Dermis microvascular lymphatic vessel endothelial cell (primary cell): ENCODE measurements at places on chromosomes 2 and 18. TPM values are rescaled to one million over a fixed set of nuclear protein-coding genes. Genes with fewer than 3 reads are reported as not detected.

The UGT1A5 gene
- total RNA-seq: not detected in 2 replicates

The TTN gene
- total RNA-seq: 0.76 and 1.7 TPM in 2 replicates

The PDE1A gene
- 6.0 and 10.5 TPM in 2 replicates for total RNA-seq

The FSHR gene
- not detected in 2 replicates for total RNA-seq

The CD8B2 gene
- total RNA-seq: not detected in 2 replicates

The SERPINB12 gene
- not detected in 2 replicates for total RNA-seq

The POMC gene
- total RNA-seq: 0.13 and 0.63 TPM in 2 replicates

The TACR1 gene
- total RNA-seq: not detected in 2 replicates

The AOX1 gene
- total RNA-seq: 0.76 and 5.4 TPM in 2 replicates

The NGEF gene
- total RNA-seq: 0.39 TPM in 1 of 2 replicates, not detected in the other

The LDLRAD4 gene
- 6.7 and 20.9 TPM in 2 replicates for total RNA-seq

GRCh38 chr18:56789004-56789888, 138.1 kb downstream of the WDR7 start:
- peak; percentile 70 for DNase-seq

- DNase-seq: no peak
Measured at GRCh38 chr18:47203626-47204464, 27.7 kb upstream of the IER3IP1 start.

- DNase-seq: no peak
Measured at GRCh38 chr2:30165617-30166016, 18.8 kb downstream of the YPEL5 start.

DNA sequence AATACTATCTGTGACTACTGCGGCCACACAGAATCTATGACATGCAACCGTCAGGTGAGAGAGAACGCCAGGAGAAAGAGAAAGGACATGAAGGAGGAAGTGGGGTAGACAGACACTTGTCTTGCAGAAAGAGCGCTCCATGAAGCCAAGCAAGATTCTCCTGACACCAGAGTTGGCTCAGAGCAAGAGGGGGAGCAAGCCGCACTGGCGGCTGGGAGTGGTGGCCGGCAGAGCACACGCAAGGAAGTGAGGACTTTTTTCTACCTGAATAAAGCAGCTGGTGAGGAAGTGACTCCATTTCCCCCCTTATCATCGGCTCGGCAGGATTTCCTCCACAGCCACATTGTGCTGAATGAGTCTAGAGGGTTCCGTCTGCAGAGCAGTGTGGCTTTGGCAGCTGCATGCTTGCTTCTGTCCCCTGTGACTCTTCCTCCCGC, 181.6 kb downstream of the BCL2 start:
- peak; percentile 81 for DNase-seq

- no peak for DNase-seq
Measured at GRCh38 chr2:194314042-194314441, 1343.0 kb upstream of the SLC39A10 start.

DNA sequence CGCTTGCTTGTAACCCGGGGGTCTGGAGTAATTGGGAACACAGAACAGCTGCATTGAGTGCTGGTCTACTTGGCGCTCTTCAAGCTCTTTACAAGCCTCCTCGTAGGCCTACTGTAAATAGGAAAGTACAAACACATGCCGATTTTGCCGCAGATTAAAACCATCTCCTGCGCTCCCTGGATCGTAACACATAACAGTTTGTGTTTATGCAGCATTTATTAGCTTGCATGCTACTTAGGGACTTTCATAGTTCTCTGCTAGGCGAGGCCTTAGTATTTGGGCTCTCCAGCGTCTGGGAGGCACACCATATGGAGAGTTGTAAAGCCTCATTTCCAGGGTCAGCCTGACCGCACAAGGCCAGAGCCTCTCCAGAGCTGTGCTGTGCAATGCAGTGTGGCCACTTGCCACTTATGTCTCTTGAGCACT, 84.0 kb upstream of the HAAO start:
- no peak for DNase-seq

DNA sequence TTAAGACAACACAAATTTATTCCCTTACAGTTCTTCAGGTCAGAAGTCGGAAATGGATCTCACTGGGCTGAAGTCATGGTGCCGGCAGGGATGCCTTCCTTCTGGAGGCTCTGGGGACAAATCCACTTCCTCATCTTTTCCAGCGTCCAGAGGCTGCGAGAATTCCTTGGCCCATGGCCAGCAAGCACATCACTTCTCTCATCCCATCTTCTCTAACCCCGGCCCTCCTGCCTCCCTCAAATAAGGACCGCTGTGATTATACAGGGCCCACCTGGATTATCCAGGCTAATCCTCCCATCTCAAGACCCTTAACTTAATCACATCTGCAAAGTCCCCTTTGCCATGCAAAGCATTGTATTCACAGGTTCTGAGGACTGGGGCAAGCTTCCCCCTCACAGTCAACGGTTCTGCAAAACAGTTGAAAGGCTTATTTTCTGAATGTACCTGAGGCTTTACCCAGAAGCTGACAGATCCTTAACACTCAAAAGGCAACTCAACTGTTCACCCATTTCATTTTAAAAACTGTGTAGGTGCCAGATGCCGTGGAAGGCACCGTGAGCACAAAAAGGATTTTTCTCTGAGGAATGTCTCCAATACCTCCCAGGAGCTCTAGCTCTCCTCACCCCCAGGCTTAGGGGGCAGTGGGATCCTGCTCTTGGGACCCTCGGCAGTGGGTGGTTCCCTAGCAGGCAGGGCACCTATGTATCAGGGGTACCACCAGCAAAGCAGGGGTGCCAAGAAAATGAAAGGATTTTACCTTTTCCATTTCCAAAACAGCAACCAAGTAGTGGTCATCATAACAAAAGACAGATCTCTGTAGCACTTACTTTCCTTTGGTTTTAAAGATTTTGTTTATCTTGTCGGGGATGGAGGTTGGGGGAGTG, 84.0 kb downstream of the KCTD1 start:
- DNase-seq: no peak

DNA sequence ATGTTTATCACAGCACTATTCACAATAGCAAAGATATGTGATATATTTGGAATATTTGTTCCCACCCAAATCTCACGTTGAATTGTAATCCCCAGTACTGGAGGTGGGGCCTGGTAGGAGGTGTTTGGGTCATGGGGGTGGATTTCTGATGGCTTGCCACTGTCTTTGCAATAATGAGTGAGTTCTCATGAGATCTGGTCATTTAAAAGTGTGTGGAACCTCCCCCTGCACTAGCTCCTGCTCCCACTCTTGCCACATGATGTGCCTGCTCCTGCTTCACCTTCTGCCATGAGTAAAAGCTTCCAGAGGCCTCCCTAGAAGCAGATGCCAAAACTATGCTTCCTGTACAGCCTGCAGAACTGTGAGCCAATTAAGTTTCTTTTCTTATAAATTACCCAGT, 72.2 kb upstream of the DYNC1I2 start:
- no peak for DNase-seq

GRCh38 chr2:158619496-158619895, 162.7 kb downstream of the PKP4 start:
- peak; percentile 66 for DNase-seq

DNA sequence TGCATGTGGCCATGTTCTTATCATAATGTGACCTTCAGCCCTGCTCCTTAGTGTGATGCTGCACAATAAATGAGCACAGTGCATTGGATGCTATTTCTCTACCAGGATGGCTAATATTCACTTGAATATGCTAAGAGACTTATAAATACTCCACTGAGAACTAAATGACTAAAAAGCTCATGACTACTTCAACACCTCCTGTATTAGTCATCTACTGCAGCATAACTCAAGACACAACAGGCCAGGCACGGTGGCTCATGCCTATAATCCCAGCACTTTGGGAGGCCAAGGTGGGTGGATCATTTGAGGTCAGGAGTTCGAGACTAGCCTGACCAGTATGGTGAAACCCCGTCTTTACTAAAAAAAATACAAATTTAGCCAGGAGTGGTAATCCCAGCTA, 213.4 kb downstream of the RND3 start:
- no peak for DNase-seq

- no peak for DNase-seq
Measured at GRCh38 chr2:223612501-223612900, 10.3 kb upstream of the SCG2 start.

DNA sequence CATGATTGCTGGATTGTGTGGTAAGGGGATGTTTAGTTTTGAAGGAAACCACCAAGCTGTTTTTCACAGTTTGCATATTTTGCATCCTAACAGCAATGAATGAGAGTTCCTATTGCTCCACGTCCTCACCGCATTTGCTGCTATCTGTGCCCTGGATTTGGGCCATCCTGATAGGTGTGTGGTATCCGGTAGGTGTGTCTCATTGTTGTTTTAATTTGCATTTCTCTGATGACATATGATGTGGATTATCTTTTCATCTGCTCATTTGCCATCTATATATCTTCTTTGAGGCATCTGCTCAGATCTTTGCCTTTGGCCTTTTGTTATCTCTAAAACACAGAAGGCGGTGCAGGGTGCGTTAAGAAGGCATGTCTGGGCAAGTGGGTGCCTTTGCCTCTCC, 73.3 kb downstream of the LONRF2 start:
- DNase-seq: no peak

- DNase-seq: no peak
Measured at GRCh38 chr18:79916546-79917168, 34.8 kb downstream of the SLC66A2 start.

DNA sequence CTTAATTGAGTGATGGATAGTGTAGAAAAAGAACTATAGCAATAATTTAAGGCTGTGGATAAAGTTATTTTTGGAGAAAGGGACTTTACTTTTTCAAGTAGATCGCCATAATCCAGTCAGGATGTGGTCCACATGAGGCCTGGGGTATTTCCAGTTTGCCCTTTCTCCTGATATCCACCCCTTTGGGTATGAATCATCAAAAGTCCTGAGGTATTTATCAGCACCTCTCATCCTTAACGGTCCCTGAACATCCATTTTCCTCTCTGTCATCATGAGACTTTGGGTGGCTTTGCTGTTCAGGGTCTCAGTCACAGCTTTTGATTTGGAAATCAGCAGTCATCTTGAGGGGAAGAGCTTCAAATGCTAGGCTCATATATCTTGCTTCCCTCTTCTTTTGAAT, 39.3 kb upstream of the ELAC1 start:
- DNase-seq: no peak

GRCh38 chr18:40096675-40097074, 1858.4 kb upstream of the PIK3C3 start:
- DNase-seq: no peak

DNA sequence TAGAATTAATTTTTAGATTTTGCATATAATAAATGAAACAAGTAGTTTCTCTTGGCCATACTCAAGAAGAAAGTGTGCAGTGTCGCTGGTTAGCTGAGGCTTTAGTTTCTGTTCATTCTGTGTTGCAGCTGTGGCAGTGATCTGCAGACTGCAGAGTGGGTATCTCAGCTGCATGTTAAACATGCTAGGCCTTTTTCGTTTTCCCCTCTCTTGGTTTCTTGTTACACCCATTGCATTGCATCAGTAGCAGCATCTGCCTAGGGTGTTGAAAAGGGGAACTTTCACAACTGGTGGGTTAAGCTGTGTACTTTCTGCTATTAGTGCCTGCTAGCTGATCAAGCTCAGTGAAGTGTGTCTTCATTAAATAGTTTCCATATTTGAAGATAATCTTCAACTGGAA, 51.3 kb downstream of the ACSL3 start:
- DNase-seq: no peak

DNA sequence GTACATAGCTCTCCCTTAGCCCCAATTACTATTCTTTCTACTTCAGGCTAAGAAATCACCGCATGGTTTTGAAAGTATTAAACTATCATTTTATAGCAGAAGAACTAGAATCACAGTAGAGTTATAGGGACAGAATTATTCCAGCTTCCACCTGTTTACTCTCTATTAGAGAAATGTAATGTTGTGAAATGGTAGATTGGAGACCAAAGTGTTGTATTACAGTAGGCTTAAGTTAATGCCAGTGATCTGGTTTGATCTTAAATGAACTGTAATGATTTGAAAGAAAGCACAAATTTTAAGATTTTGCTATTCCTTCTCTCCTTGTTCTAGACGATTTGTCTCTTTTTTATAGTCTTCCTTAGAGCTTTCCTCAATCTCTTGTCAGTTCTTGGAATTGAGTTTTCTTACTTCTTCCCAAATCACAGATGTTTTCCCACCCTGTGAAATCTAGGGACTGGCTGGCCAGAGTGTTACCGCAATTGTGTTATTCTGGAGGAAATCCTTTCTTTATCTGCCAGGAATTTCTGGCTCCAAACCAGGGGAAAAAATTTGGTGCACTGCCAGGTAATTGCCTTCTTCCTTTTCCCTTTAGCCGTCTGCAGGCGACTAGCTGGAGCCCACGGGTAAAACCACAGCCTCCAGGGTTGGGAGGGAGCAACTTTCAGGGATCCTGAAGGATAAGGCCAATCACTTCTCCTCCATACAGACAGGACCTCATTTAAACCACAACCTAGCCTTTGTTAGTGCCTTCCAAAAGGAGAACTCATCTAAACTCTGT, 51.7 kb downstream of the NOP58 start:
- peak; percentile 95 for DNase-seq

- peak; percentile 4 for DNase-seq
Measured at GRCh38 chr2:148023861-148024260, 3.0 kb downstream of the MBD5 start.

DNA sequence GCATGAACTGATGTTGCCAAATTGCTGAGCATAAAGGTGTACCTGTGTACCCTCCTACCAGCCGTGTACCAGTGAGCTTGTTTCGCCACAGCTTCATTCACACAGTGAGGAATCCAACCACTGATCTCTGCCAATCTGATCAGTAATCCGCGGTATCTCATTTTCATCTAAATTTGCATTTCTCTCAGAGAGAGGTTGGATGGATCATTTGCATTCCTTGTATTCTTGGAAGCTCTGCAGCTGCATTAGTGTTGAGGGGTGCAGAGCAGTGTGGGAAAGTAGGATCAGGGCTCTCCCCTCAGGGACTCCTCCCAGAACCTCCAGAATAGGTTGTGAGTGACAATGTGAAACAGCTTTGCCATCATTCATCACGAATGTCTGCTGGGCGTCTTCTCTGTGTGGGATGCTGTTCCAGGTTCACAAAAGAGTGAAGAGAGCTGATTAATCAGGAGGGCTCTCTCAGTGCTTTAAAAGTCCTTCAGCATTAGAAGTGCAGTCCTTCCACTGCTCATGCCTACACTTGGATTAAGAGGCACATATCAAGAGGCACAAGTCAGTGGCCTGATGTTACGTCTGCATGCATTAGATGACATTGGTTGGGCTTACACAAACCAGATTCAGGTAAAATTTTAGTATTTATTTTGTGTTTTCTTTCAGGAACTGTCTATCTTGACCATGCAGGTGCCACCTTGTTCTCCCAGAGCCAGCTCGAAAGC, 7.5 kb downstream of the MOCOS start:
- DNase-seq: no peak

- DNase-seq: peak; percentile 67
Measured at GRCh38 chr2:157777427-157777826, 98.7 kb downstream of the ACVR1 start.

GRCh38 chr2:42074661-42075060, 26.8 kb downstream of the PKDCC start:
- no peak for DNase-seq
